ENCODE measurements at places on chromosomes 7 and 10.
A peak's percentile ranks its signal among the peaks of the same experiment; 100 is the strongest.

DNA sequence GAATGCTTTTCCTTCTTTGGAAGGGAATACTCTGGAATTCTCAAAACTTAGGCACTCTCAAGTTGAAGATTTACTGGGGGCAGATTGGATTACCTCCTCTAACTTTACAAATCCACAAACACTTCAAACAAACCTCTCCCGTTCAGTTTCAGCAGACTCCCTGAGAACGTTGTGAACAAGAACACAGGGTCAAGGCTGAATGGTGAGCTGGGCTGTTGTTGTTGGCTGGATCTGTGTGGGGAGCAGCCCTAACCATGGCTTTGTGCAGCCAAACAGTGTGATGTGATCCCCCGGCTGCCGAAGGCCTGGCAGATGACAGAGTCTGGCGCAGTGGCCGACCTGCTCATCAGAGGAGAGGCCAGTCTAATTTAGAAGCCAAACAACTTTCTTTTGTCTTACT, 93.1 kb downstream of the BMPER start:
- no peak for DNase-seq

- peak; percentile 15 for DNase-seq
These were observed 1.6 kb upstream of the COL13A1 start for GRCh38 chr10:69800109-69800508.

DNA sequence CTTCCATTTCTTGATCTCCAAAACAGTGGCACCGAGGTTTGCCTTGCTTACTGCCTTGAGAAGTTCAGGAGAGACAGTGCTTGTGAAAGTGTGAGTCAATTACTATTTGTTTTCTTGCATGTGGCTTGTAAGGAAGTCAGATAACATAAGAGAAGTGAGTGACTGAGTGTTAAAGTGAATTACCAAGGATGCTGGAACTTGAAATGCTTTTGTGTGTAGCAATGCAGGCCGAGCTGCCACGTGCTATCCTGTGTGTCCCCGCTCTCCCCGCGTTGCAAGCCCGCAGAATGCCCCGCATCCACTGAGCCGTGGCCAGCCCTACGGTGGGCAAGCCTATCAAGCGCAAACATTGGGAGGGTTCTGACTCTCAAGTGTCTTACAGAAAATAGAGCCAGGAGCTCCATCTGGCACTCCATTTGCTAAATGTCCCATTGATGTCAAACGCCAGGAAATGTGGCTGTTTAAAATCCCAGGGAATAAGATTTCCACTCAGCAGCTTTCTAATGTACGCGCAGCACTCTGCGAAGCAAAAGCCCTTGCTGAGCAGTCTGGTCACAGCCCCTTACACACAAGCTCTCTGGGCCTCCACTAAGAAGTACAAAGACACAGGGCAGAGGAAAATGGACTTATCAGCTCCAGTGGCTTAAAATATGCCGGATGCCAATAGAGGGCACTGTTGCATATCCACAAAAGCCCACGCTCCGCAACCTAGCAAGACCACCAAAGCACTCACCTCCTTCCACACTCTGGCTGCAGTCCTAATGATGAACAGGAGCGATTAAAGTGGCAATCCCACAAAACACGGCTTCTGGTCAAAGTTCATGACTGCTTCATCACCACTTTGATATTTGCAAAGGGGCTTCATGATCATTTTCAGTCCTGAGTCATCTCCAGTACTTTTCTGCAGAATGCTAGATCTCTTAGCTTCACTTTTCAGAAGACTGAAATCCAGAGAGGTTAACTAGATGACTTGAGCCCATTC, 158.0 kb upstream of the ITGB1 start:
- DNase-seq, result peak; percentile 11

DNA sequence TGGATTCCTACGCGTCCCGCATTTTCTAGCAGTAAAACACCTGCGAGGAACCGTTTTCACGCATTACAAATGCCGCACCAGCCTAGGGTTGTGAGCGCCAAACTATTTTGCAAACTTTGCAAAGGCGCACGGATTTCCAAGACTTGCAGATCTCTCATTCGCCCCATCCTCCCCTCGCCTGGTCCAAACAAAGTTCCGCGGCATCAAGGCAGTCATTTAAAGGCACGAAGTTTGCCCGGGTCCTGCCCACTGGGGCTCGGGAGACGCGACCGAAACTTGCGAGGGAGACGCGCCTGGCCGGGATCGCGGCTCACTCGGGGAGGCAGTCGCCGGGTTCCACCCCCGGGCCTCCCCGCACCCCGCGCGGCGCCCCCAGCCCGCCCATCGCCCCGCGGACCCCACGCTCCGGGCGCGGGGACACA, 613 bp downstream of the USP6NL start:
- DNase-seq, result peak; percentile 37

DNA sequence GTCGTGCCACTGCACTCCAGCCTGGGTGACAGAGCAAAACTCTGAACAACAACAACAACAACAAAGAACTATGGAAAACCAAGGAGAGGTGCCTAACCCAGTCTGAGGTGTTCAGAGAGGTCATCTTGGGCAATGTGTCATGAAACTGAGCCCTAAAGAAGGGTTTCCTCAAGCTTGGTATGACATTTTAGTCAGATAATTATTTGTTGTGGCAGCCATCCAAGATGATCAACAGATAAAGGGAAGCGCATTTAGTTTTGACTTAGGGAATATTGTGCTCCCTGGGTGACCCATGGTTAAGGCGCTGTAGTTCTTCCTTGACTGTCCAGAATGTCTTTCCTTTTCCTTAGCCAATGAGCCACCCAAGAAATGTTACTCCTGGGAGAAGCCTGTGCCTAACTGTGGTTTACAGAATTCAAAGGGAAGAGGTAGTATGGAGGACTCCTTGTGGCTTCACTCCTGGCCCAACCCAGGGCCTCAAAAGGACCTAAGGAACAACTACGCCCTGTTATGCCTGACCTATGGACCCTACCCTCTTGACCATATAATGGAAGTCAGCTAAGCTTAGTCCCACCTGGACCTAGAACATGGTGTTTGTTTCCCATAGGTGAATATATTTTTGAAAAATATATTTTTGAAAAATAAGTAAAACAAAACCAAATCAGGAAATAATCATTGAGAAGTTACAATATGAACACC, 42.4 kb downstream of the TPST1 start:
- DNase-seq, result no peak

- DNase-seq, result no peak
These were observed 164.7 kb downstream of the CAMK1D start for GRCh38 chr10:12513775-12514673.

GRCh38 chr10:71451754-71452153, 55.0 kb downstream of the CDH23 start:
- no peak for DNase-seq

DNA sequence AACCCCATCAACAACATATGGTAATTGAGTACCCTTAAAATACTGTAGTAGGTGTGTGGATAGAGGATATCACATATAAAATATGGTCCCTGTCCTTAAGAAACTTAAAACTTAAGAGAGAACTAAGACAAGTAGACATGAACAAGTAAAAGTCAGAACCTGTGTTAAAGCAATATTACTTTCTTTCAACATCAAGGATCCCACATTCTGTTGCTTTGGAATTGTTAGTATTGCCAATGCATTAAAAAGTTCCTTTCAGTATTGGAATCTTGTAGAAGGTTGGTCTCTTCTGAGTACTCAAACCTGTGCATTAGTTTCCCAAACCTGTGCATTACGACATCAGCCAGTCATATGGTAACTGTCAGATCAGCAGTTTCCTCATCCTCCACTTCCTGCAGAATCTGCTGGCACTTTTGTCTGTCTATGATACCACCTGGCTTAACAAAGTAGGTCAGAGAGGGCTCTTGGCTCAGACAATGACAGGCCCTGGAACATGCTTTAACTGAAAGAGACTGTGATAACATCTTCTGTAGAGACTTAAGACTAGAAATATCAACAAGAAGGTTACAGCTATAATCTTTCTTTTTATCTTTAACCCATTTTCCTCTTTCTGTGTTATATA, 56.5 kb downstream of the CCDC71L start:
- no peak for DNase-seq
